Coronary artery (tissue), 2 donors: ENCODE measurements at places on chromosomes 3 and 15.

GRCh38 chr3:187646906-187647660, 23.1 kb downstream of the SST start:
- DNase-seq = no peak

- no peak for DNase-seq
These were observed 542.5 kb upstream of the LMCD1 start for GRCh38 chr3:7959094-7959493.

GRCh38 chr3:185549651-185550111, 2.7 kb downstream of the LIPH start:
- no peak for DNase-seq

GRCh38 chr3:64385277-64385676, 160.0 kb upstream of the PRICKLE2 start:
- DNase-seq = no peak

DNA sequence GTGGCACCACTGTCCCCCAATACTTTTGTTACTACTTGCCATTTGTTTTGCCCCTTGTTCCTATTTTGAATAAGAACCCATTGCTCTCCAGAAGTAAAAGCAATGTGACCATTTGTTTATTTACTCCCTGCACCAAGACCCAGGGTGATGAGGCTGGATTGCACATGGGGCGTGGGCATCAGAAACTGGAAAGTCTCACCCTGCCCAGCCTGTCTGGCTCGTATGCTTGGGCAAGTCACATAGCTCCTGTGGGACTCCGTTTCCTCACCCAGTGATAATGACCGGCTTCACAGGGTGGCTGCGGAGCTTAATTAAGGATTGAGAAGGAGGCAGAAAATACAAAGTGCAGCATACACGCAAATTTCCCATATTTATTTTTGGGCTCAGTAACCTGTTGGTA, 167.7 kb upstream of the ICE2 start:
- DNase-seq = no peak

DNA sequence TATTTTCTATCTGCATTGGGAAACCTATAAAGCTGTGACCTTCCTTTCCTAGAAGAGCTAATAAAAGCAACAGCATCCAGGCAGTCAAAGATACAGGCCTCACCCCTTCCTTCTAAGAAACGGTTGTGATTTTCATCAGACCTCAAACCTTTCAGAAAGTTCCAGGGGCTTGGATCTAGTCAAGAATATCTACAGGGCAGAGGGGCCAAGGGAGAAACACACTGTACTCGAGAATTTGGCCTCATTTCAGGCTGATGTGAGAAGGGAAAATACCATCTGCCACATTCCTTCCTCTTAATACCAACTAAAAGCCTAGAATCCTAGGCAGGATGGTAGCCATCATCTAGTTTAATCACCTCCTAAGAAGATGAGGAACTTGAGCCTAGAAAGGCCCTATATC, 24.5 kb upstream of the BCL6 start:
- DNase-seq = no peak
